ENCODE measurements at places on chromosomes 2 and 18.

- DNase-seq = no peak
These were observed 106.1 kb downstream of the DSEL start for GRCh38 chr18:67410075-67411070.

GRCh38 chr2:193824474-193824873 is 1629.7 kb upstream of the TMEFF2 start:
- DNase-seq = no peak

GRCh38 chr2:229974266-229974665 is 52.0 kb downstream of the FBXO36 start:
- DNase-seq = no peak

DNA sequence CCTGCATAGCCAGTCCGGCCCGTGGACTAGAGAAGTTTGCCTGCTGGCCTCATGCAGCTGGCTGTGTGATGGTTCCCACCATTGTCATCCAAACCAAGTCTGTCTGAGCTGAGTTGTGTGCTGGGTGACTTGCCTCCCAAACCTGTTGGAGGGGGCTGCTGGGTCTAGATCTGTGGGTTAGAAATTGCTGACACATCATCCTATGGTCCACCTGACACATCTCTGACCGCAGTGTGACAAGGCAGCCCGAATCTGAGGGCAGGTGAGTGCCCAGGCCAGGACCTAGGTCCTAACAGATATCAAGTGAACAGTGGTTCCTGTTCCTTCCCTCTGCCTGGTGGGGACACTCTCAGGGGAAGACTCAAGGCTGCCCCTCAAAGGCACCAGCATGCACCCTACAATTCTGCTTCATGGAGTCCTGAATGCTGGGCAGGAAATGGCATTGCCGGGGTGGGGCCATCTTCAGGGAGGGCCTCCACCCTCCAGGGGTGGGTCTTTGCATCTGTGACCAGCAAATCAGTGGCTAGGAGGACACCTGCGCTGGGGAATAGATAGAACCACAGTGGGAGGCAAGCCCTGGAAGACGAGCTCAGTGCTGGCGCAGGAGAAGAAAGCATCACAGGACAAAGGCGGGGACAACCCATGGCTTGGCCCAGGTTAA is 117.9 kb upstream of the ID2 start:
- DNase-seq = no peak

GRCh38 chr18:33239298-33239697 is 201.2 kb downstream of the CCDC178 start:
- DNase-seq = no peak

DNA sequence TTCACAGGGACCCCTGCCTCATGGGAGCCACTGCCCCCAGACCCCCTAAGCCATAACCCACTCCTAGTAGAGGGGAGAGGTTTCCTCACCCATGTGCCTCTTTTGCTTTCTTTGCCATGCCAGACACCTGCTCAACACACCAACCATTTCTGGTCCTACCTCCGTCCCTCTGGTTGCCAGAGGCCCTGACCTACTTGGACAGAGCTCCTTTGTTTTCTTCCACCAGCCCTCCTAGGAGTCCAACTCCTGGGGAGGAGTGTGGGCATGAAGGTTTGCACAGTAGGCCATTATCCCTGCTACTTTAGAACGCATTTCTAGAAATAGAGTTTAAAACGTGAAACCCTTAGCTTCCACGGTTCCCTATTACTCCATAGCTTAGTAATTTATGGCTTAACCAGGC is 76.6 kb upstream of the FAM237A start:
- DNase-seq = no peak

GRCh38 chr2:129297430-129297829 is 682.0 kb upstream of the RAB6C start:
- no peak for DNase-seq

GRCh38 chr2:230131366-230131765 is 62.6 kb upstream of the SLC16A14 start:
- no peak for DNase-seq

GRCh38 chr18:72672364-72673184 is 128.4 kb upstream of the CBLN2 start:
- DNase-seq = no peak
